Stimulated activated CD4-positive, alpha-beta T cell treated with anti-CD3 and anti-CD28 coated beads, Interleukin-15, amount 100 ng/mL, for 24 hours (primary cell): ENCODE measurements at places on chromosomes 12 and 14.

GRCh38 chr14:20002319-20002718, 356 bp downstream of the OR4Q2 start:
- no peak for DNase-seq

- DNase-seq = no peak
Observed at GRCh38 chr12:64091186-64091585, 130.9 kb downstream of the KICS2 start.

DNA sequence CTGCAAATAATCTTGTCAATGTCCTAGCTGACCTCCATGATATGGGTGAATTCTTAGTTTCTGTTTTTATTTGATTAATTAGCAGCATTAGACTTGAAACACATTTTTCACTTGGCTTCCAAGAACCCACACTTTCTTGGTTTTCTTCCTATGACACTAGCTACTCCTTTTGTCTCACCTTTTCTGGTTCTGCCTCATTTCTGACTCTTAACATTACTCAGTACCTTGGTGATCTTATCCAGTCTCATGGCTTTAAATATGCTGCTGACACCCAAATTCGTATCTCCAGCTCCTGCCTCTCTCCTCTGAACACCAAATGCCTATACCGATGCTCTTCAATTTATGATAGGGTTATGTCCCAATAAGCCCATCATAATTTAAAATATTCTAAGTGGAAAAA, 32.0 kb upstream of the SSTR1 start:
- DNase-seq = no peak

GRCh38 chr12:29198901-29199300, 49.8 kb downstream of the FAR2 start:
- no peak for DNase-seq

DNA sequence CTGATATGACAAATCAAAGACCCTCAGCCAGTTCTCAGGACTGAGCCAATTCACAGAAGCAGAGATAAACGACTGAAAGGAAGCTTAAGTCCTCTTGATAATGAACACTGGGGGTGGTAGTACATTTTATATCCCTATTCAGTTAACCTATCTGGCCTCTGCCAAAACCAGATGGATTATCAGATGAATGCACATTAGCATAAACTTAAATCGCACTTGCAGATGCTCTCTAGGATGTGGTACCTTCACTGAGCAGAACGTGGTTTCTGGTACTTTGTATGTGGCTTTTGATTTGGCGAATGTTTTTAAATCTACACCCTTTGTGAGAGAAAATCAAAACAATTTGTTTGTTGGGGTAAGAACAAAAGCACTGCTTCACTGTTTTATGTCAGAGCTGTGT, 21.1 kb upstream of the TAS2R14 start:
- no peak for DNase-seq

GRCh38 chr12:110088936-110089335, 35.2 kb upstream of the IFT81 start:
- no peak for DNase-seq

- DNase-seq = no peak
Observed at GRCh38 chr12:92466391-92467305, 236.1 kb upstream of the PLEKHG7 start.

- DNase-seq = no peak
Observed at GRCh38 chr14:79730196-79730595, 481.1 kb downstream of the DIO2 start.

GRCh38 chr14:94132285-94132887, 3.0 kb upstream of the IFI27L2 start:
- peak; percentile 68 for DNase-seq

DNA sequence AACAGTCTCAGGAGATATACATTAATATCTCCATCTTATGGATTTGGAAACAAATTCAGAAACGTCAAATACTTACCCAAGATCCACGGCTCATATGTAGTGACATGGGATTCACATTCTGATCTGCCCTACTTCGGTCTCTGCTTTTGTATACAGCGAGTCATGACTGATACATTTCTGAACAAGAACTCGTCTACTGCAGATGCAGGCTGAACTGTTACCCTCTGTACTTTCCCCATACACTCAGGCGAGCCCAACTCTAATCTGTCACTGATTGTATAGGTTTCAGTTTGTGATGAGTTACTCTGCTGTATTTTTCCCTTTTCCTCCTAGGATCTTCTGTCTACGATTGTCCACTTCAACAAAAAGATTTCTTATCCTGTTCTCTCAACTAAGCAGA, 441.6 kb downstream of the CCDC91 start:
- no peak for DNase-seq

DNA sequence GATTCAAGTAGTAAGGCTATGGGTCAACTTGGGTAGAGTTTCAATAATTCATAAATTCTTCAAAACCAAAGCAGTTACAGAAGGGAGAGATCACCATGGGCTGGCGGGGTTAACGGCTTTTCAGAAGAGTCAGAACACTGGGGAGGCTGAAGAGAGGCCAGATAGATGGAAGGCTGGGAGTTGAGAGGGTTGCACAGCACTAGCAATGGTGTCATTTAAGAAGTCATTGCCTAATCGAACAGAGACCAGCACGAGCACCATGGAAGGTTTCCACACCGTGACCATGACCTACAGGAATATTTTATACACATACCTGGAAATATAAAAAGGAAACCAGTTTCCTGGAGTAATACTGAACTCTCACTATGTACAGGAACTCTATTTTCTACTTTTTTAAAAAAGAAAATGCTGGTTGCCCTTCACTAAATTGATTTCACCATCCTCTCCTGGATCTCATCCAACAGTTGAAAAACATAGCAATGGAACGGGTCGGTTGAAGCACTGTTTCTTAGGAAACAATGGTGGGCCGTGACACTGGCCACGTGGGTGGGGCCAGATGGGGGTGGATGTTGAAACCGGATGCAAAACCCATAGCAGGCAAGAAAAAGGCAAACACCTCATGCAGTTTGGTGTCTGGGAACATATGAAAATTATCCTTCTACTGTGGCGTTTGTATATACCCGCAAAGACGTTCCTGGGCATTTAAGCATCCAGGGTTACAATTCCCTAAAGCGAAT, 38.0 kb upstream of the RIN3 start:
- peak; percentile 12 for DNase-seq

DNA sequence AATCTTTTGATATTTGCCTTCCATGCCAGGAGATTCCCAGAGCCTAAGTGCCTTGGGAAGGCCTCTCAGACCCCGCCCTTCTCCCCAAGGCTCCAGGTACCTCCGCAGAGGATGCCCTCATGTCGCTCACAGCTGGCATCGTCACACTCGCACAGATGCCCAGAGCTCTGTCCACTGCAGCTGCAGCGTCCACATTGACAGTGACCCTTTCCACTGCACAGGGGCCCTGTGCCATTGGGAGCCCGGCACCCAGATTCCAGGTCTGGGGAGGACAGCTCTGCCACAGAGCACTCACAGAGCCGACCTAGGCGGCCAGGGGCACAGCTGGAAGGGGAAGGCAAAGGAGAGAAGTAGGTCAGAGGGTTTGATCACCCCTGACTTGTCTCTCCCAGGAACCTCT, 12.3 kb upstream of the CSAD start:
- DNase-seq = no peak

GRCh38 chr12:124026755-124027745, 54.0 kb downstream of the ZNF664 start:
- no peak for DNase-seq

DNA sequence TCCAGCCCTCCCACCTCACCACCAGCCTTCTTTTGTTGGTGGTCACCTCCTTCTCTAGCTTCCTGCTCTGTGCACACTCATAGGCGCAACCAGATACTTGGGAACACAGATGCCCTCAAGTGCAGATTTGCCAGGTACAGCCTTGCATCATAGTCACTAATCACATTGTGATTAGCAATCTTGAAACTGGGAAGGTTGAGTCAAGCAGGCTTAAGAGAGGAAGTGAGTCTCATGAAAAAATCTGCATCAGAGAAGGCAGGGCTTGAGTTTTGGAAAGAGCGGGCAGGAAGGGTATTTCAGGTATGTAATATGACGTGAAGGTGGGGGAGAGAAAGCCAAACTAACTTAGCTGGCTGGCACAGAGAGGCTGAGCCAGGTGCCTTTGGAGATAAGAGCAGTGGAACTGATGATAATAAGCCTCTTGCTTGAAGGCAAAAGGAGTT, 2.7 kb upstream of the RABGGTA start:
- DNase-seq = peak; percentile 66

DNA sequence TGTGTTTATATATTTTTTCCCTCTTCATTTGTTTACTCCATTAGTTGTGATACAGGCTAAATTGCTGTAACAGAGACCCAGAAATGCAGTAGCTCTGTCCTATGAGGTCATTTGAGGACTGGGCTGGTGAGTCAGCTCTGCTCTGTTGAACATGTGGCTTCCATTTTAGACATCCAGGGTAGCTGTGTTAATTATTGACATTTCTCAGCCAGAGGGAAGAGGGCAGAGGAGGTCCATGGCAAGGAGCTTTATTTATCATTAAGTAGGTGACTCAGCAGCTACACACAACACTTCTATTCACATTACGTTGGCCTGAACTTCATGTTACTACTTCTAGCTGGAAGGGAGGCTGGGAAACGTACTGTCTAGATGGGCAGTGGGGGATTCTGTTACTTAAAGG, 85.4 kb downstream of the PTCSC3 start:
- no peak for DNase-seq
